Progenitor cell of endocrine pancreas (in vitro differentiated cells): ENCODE measurements at places on chromosomes 6 and 20.

GRCh38 chr6:143607974-143608373 lies 69.8 kb upstream of the PHACTR2 start:
- DNase-seq: no peak

GRCh38 chr6:162271922-162272321 lies 455.6 kb downstream of the PRKN start:
- DNase-seq: no peak

GRCh38 chr20:23266530-23267398 lies 83.8 kb upstream of the NXT1 start:
- no peak for DNase-seq

DNA sequence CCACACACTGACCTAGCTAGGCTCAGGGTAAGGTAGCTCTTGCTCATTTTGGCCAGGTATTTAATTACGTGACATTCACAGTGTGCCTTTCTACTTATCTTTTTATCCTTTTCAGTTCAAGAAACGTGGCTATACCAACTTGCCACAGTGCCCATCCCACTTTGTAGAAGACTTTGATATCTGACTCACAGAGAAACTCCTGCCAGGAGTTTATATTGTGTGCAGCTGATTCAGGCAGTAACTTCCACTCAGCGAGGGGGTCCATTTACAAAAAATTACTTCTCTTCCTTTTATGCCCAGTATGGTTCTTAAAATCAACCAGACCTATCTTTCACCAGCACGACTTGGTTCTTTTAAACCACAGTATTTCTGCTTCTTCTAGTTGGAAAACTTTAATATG lies 75.6 kb downstream of the PRL start:
- DNase-seq: no peak

- no peak for DNase-seq
Measured at GRCh38 chr6:169243186-169243585, 10.5 kb downstream of the THBS2 start.

DNA sequence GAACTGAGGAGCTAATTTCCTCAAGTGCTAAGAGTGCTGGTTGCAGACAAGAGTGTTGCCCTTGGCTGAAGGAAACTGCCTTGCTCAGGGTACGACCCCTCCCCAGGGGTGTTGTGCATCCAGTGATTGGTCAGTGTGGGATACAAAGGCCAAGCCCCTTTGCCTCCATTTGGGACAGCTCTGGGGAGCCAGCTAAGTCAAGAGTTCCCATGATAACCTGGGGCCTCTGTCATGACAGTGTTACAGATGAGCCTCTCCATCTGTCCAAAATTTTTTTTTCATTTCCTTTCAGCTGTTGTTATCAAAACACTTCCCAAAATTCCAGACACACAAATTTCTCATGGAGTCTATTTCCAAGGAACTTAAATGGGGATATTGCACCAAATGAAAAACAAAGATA lies 93.3 kb downstream of the HS3ST5 start:
- DNase-seq: no peak

GRCh38 chr20:52103335-52103912 lies 88.2 kb downstream of the ZFP64 start:
- no peak for DNase-seq
